ENCODE measurements at places on chromosomes 5 and 9.

DNA sequence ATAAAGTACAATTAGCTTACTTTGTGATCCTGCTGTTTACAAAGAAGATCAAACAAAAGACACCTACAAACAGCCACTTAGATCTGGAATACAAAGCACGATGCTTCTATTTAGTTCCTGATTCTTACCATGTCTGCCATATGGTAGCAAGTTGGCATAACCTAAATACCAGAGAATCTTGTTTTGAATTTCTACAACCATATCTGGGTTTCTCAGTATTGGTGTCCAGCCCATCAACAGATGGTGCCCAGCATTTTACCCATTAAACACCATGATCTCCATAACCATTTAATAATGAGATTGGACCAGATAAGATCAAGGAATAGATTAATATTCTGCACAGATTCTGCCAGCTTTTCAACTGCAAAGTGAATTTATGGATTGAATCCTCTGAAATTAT lies 29.8 kb downstream of the SLC24A2 start:
- no peak for DNase-seq

- no peak for DNase-seq
Observed at GRCh38 chr5:5752844-5753243, 330.4 kb downstream of the ICE1 start.

DNA sequence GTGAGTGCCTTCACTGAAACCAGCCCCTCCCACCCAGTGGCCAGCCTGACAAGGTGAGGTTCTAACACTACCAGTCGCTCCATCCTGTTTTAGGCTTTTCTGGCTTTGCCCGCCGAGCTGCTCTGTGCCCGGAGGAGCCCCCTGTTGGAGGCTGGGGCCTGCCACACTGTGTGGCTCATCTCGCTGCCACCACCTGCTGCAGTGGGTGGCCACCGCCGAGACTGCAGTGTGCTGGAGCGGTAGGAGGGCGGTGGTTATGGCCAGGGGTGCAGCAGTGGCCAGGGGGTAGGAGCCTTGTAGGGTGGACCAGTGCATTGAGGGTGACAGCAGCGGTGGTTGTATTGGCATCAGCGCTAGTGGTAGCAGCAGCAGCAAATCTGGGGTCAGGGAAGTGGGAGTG lies 74.7 kb upstream of the PCAT7 start:
- no peak for DNase-seq

DNA sequence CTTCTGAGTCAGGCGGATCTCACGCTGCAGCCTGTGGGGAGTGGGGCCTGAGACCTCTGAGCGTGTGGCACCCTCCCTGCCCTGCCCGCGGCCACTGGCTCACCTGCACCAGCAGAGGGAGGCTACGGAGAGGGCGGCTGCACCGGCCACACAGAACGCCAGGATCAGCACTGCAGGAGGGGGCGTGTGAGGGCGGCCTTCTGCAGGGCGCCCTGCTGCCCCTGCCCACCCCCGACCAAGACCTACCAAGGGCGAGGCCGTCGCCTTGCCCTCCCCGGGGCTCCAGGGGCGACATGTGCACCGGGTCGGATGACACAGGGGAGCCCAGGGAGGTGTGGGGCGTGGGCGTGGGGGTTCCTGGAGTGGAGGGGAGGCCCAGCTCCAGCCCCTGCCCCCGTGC lies 5.4 kb downstream of the NPDC1 start:
- no peak for DNase-seq

GRCh38 chr5:36529142-36529541 lies 77.3 kb upstream of the SLC1A3 start:
- no peak for DNase-seq

GRCh38 chr9:86958203-86958602 lies 10.9 kb upstream of the GAS1 start:
- no peak for DNase-seq
